EL (cell line): ENCODE measurements at places on chromosomes 1 and 21.
A peak's percentile ranks its signal among the peaks of the same experiment; 100 is the strongest.

DNA sequence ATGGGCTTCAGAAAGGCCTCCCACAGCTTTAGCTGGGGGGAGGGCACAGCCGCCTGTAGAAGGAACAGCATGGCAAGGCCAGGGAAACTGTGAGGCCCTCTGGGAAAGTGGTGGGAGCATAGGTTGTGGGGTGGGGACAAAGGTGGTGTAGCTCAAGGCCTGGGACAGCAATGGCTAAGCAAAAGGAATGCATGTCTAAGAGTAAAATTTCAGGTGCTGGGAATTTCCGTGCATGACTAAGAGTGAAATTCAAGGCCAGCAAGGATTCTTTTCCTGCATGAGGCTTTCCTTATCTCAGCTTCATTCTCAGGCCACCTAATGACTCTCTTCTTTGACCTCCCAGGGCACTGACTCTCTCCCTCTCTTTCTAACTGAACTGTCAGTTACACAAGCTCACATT lies 86.5 kb upstream of the WNT4 start:
- DNase-seq, result peak; percentile 36

DNA sequence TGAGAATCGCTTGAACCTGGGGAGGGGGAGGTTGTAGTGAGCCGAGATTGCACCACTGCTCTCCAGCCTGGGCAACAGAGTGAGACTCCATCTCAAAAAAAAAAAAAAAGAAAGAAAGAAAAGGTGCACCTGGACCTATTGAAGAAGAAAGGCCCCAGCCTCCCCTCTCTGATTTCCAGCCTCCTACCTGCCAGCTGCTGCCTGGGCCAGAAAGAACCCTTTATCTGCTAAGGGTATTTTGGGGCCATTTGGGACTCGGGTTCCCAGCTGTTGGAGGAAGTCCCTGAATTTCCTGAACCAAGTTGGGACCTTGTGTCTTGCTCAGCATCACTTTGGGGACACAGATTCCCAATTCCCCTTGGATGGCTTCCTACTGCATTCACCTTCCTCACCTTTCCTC lies 3.9 kb upstream of the TNFRSF8 start:
- no peak for DNase-seq

DNA sequence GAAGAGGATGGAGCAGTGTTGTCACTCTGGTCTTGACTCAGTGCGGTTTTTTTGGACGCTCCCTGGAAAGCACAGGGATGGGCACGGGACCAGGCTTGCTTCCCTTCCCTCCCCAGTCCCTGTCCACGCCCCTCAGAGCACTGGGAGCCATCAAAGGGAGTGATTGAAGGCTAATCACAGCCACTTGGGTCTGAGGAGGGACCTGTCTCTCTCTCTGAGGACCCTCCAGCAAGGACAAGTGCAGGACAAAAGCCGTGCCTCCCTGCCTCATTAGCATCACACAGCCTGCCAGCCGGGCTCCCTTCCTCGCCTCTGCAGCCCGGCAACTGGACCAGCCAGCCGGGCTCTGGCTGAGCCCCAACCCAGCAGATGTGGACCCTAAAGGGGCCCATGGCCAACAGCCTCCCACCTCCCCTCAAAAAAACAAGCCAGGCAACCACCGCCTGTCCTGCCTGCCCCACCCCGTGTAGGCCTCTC lies 18.6 kb upstream of the PDZK1IP1 start:
- no peak for DNase-seq

- peak; percentile 98 for DNase-seq
Observed at GRCh38 chr1:29202584-29203340, 21.1 kb upstream of the SRSF4 start.

DNA sequence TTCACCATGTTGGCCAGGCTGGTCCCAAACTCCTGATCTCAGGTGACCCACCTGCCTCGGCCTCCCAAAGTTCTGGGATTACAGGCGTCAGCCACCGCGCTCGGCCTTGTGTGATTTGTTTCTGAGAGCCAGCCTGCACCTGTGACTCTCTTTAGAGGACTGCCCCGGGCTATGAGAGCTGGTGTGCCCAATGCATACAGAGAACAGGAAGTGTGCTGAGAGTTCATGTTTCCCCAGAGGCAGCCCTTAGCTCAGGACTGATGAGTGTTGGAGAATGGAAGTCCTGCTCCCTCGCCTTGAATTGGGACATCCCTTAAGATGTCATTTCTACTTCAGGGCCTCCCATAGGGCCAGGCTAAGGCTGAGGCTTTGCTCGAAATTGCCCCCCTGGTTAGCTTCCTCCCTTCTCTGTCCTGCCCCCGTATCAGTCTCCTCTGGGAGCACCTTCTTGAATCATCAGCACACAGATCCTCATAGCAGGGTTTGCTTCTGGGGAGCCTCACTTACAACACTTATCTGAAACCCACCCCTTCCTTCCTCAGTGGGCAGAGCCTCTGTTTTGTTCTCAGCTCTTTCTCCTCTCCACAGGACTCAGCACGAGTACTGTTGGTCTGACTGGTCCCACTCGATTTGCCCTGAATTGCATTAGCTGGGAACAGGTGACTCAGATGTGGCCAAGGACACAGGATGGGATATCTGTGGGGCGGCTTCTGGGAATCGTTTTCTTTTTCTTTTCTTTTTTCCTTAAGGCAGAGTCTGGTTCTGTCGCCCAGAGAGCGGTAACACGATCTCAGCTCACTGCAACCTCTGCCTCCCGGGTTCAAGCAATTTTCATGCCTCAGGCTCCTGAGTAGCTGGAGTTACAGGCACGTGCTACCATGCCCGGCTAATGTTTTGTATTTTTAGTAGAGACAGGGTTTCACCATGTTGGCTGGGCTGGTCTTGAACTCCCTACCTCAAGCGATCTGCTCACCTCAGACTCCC lies 80.1 kb downstream of the UBIAD1 start:
- DNase-seq, result no peak

DNA sequence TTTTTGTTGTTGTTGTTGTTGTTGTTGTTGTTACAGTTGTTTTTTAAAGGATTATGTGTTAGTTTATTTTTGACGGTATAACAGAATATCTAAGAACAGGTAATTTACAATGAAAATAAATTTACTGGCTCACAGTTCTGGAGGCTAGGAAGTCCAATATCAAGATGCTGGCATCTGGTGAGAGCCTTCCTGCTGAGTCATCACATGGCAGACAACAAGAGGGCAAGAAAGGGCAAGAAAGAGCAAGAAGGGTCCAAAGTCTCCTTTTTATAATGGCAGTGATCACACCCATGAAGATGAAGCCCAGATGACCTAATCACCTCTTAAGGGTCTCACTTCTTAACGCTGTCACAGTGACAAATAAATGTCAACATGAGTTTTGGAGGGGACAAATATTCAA lies 142.1 kb downstream of the NEGR1 start:
- peak; percentile 27 for DNase-seq

- no peak for DNase-seq
Observed at GRCh38 chr1:2801046-2801445, 447 bp downstream of the TTC34 start.

DNA sequence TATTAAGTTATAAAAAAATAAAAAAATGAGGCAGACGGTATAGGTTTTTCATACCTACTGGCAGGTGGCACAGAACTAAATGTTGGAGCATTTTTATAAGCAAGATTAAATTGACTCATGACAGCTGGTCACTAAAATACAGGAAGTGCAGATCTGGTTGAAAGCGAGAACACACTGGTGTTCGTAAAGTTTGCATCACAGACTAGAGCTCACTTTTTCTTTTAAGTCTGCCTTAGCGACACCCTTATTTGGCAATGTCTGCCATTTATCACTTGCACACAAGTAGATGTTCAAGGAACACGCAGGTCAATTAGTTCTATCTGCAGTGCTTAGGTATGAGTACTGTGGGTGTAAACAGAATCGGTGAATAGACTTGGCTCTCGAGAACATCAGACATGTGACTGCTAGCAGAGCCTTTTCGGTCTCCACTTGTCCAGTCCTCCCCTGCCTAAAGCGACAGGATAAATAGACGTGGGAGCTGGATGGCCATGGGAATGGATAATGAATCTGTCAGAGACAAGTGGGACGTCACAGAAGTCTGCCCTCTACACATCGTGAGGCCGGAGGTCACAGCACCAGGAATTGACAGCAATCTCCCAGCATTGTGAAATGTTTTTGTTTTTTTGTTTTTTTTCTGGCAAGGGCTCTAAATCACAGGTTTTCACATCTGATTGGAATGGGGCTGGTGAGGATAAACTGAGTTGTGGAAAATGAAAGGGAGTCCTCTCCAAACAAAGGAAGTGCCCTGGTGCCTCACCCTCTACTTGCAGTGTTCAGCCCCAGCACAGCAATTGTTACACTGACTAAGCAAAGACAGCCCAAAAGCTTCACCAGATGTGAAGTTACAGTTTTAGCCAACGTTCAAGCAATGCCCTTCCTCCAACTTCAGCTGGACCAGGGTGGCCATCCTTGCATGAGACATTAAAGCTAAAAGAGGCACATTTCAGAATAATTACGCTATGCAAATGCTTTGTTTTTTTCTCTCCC lies 248.9 kb downstream of the NTNG1 start:
- no peak for DNase-seq

DNA sequence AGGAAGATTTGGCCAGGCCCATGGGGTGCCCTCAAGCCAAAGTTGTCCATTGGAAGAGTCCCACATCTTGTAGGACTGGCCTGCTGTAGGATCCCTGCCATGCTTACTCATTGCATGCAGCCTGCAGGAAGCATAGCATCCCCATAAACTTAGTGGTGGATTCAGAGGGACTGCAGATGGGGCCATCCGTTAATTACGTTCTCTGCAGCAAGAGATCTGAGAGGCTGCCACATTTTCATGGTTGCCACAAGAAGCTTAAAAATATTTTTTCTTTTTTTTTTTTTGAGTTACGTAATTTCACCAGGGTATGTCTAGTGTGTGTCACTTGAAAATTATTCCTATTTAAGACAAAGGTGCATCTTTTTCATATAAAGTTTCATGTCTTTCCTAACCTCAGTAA lies 329.7 kb upstream of the USP24 start:
- peak; percentile 9 for DNase-seq

- no peak for DNase-seq
Observed at GRCh38 chr1:172268237-172268636, 152.2 kb upstream of the C1orf105 start.

- no peak for DNase-seq
Observed at GRCh38 chr1:163401211-163401610, 79.5 kb downstream of the NUF2 start.

- no peak for DNase-seq
Observed at GRCh38 chr21:14452031-14452726, 69.2 kb upstream of the HSPA13 start.

DNA sequence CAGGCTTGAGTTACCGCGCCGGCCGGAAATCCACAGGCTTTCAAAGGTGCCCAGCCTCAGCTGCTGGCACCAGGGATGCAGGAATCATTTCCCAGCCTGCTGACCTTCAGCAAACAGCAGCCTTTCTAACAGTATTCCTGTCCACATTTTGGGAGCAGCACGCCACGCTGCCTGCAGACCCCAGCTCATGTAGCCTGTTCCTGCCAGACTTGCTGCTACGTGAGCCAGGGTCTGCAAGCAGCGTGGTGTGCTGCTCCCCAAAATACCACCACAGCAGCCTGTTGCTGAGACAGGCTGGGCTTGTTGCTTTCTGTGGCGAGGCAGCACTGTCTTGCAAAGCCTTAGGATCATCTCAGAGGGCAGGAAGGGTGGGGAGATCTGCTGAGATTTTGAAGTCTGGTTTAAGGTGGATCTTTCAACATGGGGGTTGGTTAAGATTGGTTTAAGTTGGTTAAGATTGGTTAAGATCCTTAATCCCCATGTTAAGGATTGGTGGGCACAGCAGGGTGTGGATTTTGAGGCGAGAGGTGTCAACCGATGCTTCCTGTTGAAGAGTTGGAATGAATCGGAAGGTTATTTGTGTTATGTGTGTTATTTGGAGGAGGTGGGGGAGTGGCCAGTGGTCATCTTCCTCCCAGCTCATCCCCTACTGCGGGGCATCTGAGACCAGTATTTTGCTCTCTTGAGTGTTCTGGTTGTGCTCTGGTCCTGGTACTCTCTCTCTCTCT lies 12.9 kb downstream of the FAAH start:
- no peak for DNase-seq

- DNase-seq, result peak; percentile 49
Observed at GRCh38 chr1:154423304-154423987, 18.3 kb downstream of the IL6R start.

DNA sequence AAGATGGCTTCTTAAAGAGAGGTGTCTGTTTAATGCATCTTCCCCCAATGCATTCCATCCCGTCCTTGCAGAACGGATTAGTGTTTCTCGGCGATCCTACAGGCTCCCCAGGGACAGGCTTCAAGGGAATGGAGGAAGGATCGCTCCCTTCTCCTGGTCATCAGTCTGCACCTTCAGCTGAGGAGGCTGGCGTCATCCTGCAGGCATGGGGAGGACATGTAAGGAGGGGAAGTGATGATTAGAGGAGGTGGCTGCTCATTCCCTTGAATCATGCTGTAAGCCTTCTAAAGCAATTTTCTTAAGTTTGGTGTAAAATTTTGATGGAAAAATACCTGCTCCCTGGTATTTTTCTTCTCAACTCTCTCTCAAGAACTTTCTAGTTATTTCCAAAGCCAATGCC lies 603.6 kb downstream of the NPHP4 start:
- DNase-seq, result no peak

DNA sequence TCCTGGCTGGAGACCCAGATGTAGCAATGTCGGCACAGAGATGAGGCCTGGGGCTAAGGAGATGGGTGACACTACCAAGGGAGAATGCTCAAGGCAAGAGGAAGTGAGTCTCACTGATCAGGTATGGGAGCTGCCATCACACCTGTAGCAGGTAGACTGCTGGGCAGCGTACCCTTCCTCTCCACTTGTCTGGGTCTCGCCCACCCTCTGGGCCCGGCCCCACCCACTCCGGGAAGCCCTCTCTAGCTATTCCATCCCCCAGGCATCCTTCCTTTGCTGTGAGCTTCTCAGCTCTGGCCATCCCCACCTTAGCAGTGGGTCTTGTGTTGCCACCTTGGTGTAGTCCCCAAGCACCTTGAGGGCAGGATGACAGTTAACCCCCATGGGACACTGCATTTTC lies 87.7 kb upstream of the EDN2 start:
- DNase-seq, result no peak

DNA sequence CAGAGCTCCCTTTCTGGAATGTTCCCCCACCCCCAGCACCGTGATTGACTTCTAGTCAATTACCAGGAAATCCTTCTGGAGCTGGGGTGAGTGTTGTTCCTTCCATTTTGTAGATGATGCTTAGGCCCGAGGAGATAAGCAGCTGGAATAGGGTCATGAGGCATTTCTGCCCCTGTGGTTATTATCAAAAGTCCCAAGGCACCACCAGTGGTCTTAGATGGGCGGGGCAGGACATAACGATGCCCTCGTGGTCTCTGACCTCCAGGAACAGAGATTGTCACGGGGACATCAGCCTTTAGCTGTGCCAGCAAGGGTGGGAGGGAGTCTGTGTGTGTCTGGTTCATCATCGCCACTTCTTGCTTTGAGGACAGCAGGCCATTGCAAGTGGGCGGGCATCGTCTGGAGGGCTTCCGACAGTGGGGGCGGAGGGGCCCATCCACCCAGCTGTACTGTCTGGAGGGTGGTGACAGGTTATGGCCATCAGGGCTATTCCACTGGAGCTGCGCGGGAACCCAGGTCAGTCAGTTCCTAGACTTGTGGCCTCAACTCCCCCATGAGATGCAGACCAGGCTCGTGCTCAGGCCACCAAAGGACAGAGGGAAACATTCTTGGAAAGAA lies 22.6 kb downstream of the TNFRSF8 start:
- no peak for DNase-seq
